ENCODE measurements at places on chromosomes 2 and 18.
A peak's percentile ranks its signal among the peaks of the same experiment; 100 is the strongest.

DNA sequence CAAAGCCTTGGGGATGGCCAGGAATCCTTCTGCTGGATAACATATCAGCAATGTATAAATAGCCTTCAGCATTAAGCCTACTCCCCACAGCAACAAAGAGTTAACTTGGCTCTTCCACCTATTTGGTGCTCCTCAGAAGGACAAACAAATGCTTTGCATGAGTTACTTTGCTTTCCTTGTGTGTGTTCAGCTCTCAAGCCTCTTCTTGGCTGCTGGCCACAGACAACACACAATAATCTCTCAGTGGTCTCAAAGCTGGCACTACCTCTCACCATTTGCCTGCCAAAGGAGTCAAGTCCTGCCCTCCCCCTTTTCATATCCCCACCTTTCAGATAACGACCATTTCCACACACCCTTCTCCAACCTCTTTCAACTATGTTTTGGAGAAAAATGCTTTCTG, 17.5 kb downstream of the FTCDNL1 start:
- DNase-seq = no peak

DNA sequence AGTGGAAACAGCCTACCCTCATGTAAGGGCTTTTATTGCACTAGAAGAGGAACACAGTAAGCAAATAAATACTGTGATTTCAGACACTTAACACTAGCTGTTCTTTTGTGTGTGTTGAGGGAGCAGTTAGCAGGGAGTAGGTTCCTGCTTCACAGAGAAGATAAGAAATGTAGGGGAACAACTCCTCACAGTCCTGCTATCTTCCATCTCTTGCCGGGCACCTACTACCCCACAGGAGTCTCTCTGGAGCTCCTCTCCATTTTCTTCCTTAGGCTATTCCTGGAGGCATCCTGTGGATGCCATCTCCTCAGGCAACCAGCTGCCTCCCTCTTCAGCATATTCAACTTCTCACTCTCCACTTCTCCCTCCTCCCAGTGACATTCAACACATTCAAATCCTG, 145.0 kb downstream of the SRBD1 start:
- DNase-seq = no peak

- no peak for DNase-seq
These were observed 386.6 kb downstream of the NRXN1 start for GRCh38 chr2:50645346-50645745.

DNA sequence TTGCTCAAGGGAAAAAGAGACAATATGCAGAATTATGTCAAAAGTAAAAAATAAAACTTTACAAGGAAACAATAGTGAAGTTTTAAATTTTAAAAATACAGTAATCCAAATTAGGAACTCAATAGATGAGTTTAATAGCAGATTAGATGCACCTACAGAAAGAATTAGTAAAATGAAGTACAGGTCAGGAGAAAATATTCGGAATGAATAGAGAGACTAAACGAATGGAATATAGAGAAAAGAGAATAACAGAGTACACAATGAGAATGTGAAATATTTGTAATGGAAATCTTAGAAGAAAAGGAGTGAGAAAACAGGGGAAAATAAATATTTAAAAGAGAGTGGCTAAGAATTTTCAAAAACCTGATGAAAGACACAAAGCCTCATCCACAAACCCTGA, 275.7 kb upstream of the MMADHC start:
- no peak for DNase-seq

DNA sequence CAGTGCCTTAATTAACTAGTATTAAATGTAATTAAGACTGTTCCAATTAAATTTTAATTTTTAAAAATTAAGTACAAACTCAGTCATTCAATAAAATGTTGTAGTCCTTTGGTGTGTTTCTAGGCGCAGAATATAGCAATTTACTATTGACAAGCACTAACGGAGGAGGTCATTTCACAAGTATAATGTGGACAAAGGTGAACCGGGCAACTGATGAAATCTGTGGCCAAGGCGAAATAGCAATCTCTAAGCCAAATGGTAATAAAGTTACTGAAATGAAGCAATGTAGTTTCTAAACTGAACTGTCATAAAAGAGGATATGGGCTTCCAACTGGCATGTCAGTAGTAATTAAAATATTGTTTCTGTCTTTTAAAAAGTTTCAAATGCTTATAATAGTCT, 27.5 kb downstream of the FIGN start:
- DNase-seq = no peak

- DNase-seq = no peak
These were observed 253.2 kb downstream of the TTC32 start for GRCh38 chr2:19648583-19648982.

DNA sequence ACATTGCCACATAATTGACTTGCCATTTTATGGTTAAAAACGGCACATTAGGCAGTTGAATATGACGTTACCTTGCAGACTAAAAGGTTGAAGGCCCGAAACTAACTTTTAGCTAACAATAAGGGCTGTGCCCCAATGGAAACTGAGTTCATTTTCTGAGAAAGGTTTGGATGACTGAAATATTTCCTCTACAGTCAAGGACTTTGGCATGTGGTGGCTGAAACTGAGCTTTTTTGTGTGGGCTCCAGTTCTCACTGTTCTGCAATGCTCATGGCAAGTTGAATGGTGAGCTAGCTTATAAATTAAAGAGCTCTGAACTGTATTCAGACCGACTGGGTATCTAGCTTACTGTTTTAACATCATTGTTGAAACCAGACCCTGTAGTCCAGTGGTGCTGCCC, 23.8 kb upstream of the TXNDC2 start:
- DNase-seq = peak; percentile 43

DNA sequence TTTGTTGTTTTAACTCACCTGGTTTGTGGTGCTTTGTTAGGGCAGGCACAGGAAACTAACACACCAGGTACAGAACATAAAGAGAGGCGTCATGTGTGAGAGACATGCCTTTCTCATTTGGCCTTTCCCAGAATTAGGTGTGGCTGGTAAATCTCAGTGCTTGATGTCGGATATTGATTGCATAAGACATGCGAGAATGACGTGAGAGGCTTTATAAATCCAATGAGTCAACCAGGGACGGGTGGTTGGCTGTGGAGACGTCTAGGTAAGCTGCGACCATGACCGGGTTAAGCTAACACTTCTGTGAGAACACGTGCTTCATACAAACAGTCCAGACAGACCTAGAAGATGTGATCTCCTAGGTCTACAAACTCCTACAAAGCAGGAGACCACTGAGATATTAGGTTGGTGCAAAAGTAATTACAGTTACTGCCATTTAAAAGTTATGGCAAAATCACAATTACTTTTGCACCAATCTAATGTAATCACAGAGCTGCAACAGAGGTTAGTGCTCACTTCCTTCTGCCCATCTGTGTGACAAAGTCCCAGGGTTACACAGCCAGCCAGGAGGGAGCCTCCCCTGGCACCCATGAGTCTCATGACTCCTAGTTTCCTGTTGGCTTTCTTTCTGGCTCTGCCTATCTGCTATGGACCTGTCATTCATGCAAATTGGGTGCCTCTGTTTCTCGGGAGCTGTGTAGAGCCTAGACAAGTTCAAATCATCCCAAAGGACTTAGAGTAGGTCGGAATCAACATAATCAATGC, 98.9 kb upstream of the ATP8B1 start:
- no peak for DNase-seq

DNA sequence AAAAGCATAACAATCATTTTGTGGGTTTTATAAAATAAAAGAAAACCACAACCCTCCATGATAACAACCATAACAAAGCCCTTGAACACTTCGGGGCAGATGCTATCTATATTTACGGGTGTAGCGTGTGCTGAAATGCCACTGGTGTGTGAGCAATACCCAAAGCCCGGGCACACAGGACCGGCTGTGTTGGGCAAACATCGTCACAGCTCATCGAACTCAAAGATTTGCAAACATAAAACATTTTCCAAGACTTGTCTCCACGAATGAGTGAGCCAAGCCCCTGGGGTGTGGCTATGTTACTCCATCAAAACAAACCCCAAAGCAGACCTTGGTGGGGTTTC, 290.2 kb downstream of the LPIN1 start:
- no peak for DNase-seq

- DNase-seq = no peak
These were observed 5.0 kb upstream of the GYPC start for GRCh38 chr2:126650994-126651393.

DNA sequence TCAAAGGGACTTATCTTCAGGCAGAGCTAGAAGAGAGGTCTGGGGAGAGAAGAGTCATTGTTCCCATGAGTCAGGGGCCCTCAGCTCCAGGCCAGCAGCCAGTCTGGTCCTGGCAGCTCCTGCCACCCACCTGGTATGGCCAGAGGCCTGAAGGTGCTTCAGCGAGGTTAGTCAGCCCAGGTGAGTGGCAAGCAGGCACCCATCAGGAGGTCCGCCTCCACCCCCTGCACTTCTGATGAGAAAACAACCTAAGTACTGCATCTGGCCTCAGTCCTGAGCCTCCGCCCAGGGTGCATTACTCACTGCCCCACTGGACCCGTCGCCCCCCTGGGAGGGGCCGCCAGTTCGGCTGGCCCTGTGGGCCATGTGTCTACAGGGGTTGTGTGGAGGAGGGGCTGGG, 130.2 kb downstream of the INHBB start:
- DNase-seq = no peak
